ENCODE measurements at places on chromosomes 6 and 20.

- no peak for DNase-seq
Measured at GRCh38 chr20:57932227-57932864, 222.5 kb upstream of the PMEPA1 start.

DNA sequence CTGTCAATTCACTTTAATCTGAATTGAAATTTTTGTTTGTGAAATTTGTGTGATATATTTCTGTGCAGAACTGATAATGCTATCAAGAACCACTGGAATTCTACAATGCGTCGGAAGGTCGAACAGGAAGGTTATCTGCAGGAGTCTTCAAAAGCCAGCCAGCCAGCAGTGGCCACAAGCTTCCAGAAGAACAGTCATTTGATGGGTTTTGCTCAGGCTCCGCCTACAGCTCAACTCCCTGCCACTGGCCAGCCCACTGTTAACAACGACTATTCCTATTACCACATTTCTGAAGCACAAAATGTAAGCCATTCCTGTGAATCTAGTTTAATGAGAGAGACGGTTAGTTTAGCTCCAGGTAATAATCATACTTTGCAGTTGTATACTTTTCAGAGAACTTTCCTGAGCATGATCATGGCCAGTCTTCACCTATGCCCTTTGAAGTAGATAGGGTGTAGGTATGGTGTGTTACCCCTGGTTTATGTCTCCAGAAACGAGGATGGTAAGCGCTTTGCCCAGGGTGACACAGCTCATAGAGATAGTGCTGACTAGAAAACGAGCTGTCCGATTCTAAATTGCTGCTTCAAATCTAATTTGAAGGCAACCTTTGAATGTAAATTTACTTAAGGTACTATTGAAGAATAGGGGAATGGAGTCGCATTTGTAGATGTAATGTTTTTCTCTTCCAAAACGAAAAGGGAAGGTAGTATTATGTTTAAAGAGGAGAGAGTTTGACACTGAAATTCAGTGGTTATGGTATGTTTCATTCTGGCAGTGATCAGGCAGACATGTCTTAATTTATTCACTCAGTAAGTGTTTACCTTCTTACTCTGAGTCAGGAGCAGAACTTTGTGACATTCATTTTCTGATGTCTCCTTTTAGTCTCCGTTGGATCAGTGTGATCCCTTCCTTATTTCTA, 11.4 kb downstream of the MYB start:
- DNase-seq = no peak

DNA sequence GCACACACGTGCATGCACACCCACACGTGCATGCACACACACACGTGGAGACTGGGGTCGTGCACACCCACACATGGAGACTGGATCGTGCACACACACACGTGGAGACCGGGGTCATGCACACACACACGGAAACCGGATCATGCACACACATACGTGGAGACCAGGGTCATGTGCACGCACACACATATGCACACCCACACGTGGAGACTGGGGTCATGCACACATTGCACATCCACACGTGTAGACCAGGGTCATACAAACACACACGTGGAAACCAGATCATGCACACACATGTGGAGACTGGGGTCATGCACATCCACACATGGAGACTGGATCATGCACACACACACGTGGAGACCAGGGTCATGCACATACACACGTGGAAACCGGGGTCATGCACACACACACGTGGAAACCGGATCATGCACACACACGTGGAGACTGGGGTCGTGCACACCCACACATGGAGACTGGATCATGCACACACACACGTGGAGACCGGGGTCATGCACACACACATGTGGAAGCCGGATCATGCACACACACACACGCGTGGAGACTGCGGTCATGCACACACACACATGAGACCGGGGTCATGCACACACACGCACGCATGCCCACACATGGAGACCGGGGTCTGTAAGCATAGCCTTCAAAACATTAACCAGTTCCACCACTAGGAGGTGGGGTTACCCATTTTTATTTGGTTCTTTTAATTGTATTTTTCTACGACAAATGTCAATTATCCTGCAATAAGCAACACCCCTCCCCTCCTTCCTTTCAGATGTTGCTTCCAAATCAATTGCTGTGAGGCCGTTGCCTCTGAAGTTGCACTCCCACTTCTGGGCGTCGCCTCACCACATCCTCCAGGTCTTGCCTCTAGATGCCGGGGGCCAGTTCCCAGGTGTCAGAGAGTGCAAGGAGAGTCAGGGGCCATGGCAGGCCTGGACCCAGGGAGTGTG, 95.8 kb downstream of the TMEM242 start:
- no peak for DNase-seq

DNA sequence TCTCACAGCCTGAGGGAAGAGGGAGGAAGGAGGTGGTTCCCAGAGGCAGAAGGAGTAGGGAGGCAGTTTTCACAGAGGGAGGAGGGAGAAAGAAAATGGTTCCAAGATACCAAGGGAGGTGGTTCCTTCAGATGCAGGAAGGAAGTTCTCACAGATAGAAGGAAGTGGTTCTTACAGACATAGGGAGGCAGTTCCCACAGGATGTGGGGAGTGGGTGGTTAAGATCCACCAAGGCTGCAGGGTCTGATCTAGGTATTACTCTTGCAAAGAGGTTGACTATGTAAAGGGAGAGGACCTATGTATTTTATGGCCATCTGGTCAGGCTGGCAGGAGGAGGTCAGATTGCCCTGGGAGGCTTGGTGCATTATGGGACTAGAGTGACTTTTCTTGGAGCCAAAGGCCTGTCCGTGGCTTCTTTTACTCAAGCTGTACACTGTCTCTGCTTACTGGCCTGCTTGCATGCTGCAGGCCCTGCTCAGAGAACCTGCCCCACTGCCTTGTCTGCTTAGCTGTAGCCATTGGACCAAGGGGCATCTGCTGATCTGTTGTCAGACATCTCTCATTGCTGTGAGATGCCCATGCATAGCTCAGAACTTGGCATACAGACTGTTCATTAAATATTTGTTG, 283.7 kb downstream of the DHX35 start:
- DNase-seq = no peak

- DNase-seq = no peak
Measured at GRCh38 chr6:158344534-158344933, 32.3 kb downstream of the TULP4 start.

- DNase-seq = no peak
Measured at GRCh38 chr6:129767776-129768485, 58.0 kb upstream of the ARHGAP18 start.

DNA sequence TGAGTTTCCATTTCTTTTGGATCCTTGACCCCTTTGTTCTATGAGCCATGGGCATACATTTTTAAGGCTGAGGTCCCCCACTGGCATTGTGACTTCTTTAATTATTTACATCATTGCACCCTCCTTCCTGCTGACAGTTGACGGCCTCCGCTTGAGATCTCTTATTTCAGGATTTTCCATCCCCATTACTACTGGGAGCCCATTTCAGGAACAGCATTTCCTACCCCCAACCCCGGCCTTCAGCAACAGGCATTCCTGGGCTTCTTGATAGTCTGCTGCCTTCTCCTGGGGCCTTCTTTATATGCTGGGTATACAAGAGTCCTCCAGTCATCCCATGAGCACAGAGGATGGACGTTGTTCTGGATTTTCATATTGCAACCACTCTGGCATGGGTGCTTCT, 3.8 kb downstream of the ULBP1 start:
- no peak for DNase-seq

DNA sequence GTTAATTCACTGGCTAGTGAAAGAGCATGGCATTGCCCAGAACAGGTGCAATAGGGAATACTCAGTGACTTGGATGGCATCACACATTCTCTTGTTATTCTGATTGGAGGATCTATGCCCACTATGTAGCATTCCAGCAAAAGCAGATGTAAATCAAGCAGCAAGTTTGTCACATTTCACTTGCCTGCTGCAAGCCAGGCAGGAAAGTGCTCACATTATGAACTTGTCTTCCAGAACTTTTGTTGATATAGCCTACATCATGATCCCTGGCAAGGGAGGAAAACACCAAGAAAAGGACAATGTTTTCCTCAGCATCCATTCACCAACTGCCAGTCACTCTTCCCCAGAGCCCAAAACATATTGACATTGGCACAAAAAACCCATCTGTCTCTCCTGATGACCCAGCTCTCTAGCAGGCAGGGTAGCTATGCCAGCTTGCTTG, 77.8 kb downstream of the ARHGAP18 start:
- DNase-seq = no peak

- DNase-seq = no peak
Measured at GRCh38 chr6:67353861-67354260, 1281.2 kb upstream of the ADGRB3 start.

GRCh38 chr6:105607636-105608621, 205.0 kb upstream of the PREP start:
- no peak for DNase-seq

DNA sequence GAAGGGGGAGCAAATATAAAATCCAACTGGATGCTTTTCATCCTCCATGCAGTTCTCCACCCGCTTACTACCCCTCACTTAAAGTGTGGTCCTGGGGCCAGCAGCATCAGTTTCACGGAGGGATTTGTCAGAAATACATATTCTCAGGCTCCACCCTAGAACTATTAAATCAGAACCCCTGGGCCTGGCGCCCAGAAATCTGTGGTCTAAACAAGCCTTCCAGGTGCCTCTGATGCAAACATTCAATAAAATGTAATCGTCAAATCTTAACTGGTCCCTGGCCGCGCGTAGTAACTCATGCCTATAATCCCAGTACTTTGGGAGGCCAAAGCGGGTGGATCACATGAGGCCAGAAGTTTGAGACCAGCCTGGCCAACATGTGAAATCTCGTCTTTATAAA, 47.7 kb downstream of the ATXN1 start:
- DNase-seq = no peak

DNA sequence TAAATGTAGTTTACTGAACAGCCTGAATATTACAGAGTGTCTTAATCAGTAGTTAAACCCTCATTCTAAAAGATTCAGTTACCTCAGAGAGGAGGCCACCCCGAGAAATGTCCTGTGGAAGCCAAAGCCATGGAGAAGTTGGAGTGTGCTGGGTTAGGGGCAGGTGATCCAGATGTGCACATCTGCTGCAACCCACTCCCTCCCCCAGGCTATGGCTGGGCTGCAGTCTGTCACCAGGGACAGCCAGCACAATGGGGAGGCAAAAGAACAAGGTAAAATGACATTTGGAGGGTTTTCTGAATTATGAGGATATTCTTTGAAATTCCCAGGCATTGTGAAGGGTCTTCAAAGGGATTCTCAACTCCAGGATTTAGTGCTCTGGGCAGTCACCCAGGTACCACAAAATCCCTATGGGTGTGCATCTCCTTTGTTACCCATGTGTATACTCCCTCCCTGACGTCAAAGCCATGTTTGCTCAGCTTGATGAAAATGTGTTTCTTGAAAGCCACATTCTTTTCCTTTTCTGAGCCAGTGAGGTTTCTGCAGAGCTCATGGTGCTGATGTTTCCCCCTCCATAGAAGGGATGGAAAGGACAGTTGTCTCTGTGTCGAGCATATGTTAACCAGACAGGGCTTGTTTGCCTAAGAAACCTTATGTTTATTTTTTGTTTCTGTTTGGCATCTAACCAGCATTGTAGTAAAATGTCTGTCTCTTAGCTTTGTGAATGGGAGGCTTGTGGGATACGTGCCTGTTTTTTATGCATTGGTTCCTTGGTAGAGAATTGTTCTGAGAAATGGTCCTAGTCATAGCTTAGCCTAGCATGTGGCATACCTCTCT, 212.3 kb upstream of the TBX18 start:
- DNase-seq = no peak

DNA sequence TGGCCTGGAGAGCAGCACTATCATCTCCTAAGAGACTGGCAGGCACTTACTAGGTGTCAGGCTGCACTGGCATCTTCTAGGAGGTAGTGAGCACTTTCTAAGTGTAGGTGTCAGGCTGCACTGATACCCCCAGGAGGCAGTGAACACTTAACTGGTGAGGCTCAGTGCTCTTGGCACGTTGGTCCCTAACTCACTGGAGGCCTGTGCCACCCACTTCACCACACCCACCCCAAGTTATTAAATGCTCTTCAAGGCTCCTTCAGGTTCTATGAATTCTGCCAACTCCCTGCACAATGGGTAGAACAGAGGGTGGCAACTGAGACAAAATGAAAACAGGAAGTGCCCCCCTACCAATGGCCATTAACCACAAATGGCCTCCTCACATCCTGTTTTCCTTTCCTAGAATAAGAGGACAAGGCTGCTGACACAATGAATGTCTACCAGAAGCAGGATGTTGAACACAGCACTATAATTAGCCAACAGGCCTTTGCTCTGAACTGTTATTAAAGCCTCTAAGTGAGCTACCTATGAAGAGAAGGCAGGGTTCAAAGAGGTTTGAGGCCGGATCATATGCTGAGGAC, 29.4 kb downstream of the NCOA5 start:
- no peak for DNase-seq

DNA sequence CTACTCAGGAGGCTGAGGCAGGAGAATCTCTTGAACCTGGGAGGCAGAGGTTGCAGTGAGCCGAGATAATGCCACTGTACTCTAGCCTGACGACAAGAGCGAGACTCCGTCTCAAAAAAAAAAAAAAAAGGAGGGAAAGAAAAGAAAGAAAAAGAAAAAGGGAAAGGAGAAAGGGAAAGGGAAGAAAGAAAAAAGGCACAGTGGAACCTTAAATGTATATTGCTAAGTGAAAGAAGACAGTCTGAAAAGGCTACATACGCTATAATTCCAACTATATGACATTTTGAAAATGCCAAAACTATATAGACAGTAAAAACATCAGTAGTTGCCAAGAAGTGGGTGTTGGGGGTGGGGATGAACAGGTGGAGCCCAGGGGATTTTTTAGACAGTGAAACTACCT, 16.2 kb downstream of the PPIL4 start:
- no peak for DNase-seq

- no peak for DNase-seq
Measured at GRCh38 chr6:6058054-6058444, 51.3 kb upstream of the NRN1 start.

All from mammary epithelial cell (primary cell).